ENCODE measurements at places on chromosomes 12 and 14.

DNA sequence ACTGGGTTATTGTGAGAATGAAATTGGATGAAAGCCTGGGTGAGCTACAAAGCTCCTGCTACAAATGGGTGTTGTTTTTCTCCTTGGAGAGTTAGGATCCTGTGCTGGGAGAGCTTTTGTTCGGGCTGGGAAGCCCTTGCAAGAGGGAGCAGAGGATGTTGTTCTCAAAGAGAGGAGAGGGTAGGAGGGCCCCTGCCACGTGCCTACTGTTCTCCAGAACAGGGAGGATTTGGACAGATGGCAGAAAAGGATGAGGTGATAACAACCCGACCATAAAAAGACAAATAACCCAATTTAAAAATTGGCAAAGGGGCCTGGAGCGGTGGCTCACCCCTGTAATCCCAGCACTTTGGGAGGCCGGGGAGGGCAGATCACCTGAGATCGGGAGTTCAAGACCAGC, 68.8 kb downstream of the GALNT16 start:
- peak; percentile 54 for DNase-seq

DNA sequence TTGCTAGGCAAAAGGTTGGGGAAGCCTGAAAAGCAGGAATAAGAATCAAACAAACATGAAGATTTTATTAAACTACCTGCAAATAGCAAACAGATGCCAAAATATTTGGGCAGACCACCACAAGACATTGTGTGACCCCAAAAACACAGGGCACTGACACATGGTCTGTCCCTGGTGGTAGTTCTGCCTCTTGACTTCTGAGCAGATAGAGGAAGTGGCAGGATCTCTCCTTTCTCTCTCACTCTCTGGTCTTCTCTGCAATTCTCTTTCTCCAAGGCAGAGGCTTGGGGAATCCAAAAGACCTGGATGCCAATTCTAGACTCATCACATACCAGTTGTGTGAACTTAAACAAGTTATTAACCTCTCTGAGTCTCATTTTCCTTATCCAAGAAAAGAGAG, 4.3 kb upstream of the PTGDR start:
- no peak for DNase-seq

GRCh38 chr12:78519422-78519821, 345.2 kb upstream of the SYT1 start:
- DNase-seq = no peak

DNA sequence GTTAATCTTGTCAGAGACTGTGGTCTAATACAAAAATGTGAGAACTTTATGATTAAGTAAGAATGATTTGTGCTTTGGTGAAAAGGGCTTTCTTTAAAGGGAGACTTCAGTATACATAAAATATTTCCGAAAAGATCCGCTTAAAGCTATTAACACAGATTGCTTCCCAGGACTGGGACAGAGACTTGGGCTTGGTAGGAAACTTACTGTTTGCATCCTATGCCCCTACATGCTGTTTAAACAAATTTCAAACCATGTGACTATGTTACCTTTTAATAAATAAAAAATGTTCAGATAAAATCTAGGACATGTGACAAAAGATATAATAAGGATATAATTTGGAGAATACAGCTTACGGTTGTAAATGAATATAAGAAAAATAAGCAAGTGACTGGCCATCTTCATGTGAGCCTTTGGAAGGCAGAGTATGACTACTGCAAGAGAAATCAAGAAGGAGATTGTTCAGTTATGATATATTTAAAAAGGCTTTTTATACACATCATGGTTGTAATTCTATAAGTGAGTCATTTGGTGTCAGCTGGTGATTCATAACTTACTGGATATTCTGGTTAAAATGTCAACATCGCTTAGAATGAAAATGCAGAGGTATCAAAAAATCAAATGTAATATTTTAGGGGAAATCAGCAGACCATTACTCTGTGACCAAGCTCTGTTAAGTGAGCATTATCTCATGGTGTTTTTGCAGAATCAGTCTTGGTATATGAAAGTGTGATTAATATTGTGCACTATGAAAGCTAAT, 234.7 kb upstream of the E2F7 start:
- DNase-seq = no peak

DNA sequence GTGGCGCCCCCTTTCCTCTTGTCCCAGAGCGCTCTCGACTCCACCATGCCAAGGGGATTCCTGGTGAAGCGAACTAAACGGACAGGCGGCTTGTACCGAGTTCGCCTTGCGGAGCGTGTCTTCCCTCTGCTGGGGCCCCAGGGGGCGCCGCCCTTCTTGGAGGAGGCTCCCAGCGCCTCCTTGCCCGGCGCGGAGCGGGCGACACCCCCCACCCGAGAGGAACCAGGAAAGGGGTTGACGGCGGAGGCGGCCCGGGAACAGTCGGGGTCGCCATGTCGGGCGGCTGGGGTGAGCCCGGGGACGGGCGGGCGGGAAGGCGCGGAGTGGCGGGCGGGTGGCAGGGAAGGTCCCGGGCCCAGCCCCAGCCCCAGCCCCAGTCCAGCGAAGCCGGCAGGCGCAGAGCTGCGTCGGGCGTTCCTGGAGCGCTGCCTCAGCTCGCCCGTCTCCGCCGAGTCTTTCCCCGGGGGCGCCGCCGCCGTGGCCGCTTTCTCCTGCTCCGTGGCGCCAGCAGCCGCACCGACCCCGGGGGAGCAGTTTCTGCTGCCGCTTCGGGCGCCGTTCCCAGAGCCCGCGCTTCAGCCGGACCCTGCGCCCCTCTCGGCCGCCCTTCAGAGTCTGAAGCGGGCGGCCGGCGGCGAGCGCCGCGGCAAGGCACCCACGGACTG, 376 bp downstream of the INSM2 start:
- no peak for DNase-seq

DNA sequence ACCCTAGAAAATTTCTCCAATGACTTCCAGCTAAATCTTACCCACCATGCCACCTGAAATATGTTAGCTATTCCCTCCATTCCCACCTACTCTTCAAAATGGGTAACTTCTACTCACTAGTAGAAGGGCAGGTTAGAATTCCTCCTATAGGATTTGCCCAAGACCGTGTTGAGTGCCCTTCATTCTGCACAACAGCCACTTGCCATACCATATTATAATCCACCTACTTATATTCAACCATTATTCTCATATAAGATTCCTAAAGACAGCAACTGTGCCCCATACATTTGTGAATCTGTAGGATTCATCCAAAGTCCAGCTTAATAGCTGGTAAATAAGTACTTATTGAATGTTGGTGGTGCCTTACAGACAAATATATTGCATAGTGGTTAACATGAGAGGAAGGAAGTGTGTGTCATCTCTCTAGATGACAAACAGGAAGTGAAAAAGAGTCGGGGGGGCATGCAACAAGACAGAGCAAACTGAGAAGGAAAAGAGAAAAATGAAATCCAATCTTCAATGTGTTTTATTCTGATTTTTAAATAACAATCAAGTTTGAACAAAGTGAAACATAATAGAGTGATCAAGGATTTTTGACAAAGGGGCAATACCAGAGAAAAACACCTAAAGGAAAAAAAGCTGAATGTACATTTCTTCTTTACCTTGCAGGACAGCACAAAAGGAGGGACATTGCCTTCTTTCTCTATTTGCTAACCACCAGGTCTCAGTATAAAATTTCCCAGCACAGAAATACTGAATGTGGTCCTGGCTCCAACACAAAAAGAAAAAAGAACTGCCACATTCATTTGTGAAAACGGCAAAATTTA, 389.3 kb upstream of the USP15 start:
- DNase-seq = no peak

DNA sequence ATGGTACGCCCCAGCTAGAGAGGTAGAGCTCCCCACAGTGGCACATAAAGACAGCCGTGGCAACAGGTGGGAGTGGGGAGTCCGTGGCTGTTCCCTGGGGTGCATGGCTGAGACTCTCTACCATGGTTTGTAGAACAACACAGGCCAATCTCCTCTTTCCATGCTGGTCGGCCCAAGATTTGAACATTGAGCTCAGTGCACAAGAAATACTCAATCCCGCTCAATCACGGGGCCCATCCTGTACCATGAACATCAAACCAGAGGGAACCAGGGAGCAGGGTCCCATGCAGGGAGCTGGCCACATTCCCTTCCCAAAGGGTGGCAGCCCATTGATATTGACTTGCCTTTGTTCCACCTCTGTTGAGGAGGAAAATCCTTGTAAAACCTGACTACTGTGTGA, 353.1 kb downstream of the DPF3 start:
- DNase-seq = no peak

- no peak for DNase-seq
Observed at GRCh38 chr12:20142956-20143355, 225.4 kb upstream of the PDE3A start.

- no peak for DNase-seq
Observed at GRCh38 chr12:34108405-34108803, 86.1 kb downstream of the ALG10 start.

DNA sequence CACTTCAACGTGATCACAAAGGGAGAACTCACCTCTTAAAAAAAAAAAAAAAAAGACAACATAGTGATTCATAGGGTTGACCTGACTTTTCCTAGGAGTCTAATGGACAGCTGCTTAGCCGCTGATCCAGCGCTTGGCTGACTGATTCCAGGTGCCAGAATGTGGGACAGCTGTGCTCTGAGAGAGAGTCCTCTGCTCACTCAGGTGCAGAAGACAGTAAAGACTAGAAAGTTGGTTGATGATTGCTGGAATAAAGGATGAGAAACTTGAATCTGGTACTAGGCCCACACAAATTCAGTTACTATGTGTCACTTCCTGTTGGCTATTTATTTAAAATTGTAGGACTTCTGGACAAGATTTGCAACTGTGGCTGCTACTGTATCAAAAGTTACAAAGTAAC, 229.4 kb downstream of the CHST11 start:
- DNase-seq = no peak

- DNase-seq = no peak
Observed at GRCh38 chr12:1443421-1444141, 150.8 kb downstream of the FBXL14 start.

- no peak for DNase-seq
Observed at GRCh38 chr14:74141703-74142102, 56.9 kb downstream of the LIN52 start.

- peak; percentile 46 for DNase-seq
Observed at GRCh38 chr14:94548999-94549985, 11.9 kb upstream of the SERPINA4 start.

- no peak for DNase-seq
Observed at GRCh38 chr14:50821510-50822464, 9.2 kb downstream of the NIN start.

DNA sequence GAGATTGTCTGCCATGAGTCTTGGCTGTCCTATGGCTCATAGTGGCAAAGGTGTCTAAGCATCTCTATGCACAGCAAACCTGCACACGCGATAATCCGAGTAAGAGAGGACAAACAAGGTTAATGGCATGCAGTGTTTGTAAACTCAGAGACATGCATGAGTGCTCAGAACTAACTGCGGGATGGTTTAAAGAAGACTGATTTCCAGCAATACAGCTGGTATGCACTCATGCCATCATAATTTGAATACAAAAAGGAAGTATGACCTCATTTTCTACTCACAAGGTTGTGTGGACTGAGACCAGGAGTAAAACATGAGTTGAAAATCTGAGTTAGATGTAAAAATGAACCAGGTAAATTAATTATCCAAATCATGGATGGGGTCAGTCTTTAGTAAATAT, 16.6 kb upstream of the TCP11L2 start:
- no peak for DNase-seq

DNA sequence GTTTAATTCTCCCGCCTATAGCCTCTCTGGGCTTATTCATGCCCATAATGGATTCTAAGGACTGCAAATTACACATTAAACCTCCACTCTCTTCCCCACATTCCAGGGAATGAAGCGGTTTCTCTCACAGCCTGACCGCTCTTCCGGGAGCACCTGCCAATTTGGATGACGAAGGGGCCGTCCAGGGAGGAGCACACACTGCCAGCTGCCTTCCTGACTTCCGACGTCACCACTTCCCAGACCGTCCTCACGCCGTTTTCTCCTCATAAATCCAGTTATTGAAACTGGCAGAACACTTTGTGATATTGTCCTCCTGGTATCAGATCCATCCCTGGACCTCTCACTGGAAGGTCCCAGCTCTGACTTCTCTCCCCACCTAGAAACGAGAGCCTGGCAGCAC, 87.6 kb downstream of the GCH1 start:
- no peak for DNase-seq

DNA sequence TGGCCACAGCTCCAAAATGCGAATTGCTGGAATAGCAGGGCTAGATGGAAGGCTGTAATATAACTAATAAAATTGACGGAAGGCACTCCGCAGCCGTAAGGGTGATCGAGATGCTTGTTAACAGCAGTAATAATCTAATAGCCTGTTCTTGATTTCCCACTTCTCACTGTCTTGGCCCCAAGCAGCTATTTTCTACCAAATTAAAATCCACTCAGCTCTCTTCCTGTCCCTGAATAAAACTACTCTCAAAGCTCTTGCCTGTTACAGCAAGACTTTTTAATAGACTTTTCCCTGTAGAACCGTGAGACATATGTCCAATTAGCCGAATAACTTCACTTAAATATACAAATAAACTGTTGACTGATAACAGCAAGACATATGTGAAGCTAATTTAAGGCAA, 38.0 kb downstream of the ADCK1 start:
- DNase-seq = no peak

DNA sequence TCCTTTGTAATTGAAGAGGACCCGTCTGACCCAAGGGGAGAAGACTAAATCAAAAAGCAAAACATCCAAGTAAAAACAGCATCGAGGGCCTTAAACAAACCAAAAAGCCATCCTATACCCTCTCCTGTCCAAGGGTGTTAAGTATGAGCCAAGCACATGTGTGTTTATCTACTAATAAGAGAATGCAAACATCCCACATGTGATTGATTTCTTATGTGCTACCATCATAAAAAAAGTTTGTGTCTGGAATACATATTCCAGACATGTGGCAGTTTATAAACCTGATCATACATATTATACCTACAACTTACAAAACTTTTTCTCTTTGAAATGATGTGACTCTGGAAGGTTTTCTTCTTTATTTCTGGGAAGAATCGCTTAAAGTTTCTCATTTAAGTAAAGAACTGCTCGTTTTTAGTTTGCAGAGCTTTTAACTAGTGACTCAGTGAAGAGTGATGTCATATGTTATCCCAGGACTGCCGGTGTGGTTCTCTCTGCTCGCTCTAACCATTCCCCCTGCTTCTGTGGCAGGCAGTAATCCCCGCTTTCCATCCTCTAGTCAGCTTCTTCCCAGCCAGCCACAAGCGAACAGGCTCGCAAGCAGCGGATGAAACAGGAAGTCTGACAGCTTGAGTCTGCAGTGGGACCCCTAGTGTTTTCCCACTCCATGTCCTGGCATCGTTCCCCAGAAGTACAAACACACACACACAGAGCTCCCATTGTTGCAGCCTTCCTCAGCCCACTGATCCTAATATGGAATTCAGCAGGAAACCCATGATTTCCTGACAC, 431 bp upstream of the RHOJ start:
- DNase-seq = peak; percentile 89

DNA sequence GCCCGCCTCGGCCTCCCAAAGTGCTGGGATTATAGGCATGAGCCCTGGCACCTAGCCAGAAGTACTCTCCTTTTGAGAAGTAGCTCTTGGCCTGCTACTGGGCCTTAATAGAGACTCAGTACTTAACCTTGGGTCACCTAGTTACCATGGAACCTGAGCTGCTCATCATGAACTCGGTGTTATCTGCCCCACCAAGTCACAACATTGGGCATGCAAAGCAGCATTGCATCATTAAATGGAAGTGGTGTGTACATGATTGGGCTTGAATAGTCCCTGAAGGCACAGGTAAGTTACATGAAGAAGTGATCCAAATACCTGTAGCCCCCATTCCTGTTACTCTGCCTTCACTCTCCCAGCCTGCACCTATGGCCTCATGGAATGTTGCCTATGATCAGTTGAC, 18.0 kb upstream of the ATF7 start:
- no peak for DNase-seq

- no peak for DNase-seq
Observed at GRCh38 chr14:88063811-88064210, 58.9 kb downstream of the GPR65 start.

All from Ammon's horn (tissue), 1 donor.